ENCODE measurements at places on chromosomes 4 and X.

DNA sequence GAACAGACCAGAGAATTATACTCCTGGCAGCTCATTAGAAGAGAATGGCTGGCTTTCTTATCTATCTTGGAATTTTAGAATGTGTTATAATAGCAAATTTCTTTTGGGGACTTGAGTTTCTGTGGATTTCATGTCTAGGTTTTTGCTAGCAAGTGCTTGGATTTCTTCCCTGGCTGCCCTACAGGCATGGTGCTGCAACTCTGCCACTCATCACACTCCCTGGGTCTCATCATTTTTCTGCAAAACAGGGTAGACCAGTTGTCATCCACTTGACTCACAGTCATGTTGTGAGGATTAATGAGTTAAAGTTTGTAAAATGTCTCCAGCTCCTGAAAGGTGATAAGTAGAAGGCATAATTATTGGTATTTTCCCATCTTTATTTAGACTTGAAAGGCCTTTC, 60.7 kb upstream of the LCORL start:
- no peak for DNase-seq

- DNase-seq, result no peak
These were observed 19.4 kb downstream of the TAPT1 start for GRCh38 chr4:16206848-16207247.

DNA sequence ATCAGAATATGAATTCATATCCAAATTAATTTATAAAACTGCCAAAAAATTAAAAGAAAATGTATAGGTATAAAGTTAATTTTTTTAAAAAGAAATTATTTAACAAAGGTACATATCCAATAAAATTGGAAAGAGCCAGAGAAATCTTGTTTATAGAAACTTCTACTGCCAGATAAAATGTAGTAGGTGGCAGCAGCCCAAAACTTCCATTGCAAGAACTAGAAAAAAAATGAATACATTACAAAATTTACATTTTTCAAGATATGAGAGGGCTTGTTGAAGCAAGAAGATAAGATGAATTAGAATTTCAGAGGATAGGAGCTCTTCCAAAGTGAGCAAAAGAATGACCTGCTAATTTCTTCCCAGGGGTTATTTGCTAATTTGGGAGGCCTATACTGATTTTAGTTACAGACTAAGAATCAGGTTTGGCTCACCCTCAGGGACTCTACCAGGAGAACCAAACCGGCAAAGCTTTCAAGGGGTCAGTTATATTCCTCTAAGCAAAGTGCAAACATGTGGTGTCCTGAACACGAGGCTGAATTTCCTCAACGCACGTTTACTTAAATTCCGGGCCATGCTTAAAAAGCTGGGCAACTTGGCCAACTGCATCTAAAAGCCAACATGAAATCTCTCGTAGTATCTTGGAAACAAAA, 17.5 kb downstream of the ANKRD50 start:
- no peak for DNase-seq

GRCh38 chrX:103688946-103689345, 2.4 kb upstream of the MORF4L2 start:
- DNase-seq, result peak; percentile 30

GRCh38 chr4:32858971-32859370, 2138.8 kb downstream of the PCDH7 start:
- DNase-seq, result no peak

DNA sequence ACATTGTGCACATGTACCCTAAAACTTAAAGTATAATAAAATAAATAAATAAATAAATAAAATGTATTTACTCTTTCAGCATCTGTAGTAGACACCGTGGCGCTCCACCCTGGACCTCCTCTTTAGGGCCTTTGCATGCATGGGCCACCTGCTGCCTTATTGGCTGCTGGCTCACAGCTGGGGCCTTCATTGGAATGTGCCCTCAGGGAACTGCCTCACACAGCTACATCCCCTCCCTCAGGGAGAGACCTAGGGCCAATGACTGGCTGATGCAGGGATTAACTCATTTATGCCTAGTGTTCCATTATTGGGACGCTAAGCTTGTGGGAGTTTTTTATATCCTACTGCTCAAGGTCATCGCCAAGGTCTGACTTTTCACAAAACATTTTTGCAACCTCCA, 302.9 kb upstream of the FTHL17 start:
- DNase-seq, result no peak

DNA sequence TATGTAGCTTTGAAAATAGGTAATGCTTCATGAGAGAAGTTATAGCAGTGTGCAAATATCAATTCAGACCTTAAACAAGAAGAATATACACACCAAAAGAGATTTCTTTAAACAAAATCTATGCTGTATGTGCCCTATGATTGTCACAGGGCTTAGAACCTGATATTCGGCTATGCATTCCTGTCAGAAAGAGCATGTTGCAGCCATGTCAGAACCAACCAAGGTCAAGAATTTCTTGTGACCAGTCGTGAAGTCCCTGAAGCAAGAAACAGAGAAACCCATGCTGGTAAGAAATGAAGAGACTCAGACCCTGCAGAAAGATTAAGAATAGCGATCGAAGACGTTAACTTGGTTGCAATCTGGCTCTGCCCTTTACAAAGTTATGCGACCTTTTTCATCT, 210.3 kb upstream of the SPIN4 start:
- DNase-seq, result no peak

GRCh38 chrX:37488323-37488722, 83.1 kb upstream of the LANCL3 start:
- no peak for DNase-seq

DNA sequence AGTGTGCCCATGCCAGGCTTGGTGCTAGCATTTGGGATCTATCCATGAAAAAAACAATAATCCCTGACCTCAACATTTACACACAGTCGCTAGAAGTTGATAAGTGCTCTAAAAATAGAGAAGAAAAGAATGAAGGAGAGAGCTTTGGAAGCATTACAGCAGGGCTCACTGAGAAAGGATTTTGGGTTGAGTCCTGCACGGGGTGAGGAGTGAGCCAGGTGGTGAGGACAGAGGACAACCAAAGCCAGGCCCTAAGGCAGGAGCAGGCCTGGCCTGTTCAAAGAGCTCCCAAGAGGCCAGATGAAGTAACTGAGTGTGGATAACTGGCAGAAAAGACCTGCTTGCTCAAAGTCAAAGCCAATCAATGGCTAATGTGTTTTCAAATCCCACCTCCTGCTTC, 20.7 kb upstream of the PROM1 start:
- DNase-seq, result no peak

DNA sequence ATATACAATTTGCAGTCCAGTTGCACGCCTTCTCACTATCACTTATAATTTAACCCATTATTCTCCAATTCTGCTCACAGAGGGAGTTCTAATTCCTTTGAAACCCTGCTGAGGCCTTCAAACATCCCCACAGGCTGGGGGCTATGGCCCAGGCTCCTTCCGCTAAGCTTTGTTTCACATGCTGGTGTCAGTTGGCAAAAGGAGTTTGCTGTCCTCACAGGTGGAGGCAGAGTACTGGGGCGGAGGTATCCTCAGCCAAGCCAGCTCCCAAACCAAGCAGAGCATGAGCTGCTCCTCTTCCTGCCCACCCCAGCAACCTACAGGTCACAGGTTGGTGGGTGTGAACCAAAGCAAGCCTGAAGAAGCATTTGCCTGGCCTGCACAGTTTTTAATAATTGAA, 21.5 kb downstream of the BTC start:
- DNase-seq, result no peak

DNA sequence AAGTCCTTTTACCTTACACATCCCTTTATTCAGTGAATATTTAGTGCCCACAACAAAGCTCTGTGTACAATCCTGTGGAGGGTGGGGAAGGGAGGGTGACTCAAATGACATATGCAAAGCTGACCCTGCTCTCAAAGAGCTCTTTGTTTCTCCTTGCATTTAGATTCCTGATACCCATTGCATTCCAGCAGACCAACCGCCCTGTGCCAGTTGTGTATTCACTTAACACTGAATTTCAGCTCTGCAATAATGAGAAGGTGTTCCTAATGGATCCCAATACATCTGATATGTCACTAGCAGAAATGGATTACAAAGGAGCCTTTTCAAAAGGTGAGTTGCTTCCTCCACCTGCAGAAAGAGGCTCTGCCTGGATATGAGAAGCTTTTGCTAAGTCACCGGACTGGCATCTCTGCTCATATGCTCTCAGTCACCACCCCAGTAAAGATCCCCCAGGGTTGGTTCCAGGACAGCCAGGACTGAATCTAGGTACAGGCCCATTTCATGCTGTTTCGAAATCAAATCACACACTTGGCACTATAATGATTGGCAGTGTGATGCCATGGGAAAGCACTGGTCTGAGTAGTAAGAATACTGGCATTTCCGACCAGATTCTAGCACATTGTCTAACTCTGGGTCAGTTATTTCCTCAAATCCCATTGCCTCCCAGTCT, 17.1 kb upstream of the ANXA3 start:
- DNase-seq, result no peak

DNA sequence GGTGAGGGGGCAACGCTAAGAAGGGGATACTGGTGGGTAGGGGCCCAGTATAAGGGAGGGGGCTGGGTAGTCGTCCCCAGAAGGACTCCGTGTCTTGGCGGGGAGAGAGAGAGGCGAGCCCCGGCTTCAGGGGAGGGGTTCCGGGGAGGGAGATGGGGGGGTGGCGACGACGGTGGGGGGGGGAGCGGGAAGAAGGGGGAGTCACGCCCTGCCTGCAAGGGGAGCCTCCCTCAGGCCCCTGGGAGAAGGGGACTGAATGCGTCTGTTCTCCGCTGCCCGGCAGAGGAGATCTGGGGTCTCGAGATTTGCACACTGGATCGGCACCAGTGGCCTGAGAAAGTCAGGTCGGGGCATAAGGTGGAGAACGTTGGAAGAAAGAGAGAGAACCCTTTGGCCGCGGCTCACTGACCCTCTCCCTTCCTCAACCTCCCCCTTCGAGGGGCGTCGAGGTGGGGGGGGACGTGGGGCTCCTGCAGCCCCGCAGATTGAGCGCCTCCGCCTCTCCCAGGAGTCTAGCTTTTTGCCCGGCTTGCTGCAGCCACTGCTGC, 609 bp upstream of the BCORL1 start:
- DNase-seq, result no peak

DNA sequence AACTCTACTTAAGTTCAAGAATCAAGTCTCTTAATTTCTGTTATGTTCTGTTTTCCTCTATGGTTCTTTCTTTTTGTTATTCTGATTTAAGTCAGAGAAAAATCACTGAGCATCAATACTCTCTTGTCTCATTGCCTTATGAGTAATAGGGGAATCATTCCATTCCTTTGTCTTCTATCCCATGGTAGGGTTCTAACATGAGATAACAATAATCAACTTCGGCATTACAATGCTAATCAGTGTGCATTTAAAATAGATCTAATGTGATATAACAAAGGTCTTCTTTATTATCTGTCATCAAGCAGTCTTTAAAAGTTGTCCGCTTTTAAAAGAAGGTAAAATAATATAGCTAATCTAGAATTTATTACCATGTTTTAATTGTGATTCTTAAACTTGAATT, 446.9 kb downstream of the IL15 start:
- no peak for DNase-seq

GRCh38 chr4:37758226-37758625, 68.3 kb upstream of the PGM2 start:
- DNase-seq, result no peak

DNA sequence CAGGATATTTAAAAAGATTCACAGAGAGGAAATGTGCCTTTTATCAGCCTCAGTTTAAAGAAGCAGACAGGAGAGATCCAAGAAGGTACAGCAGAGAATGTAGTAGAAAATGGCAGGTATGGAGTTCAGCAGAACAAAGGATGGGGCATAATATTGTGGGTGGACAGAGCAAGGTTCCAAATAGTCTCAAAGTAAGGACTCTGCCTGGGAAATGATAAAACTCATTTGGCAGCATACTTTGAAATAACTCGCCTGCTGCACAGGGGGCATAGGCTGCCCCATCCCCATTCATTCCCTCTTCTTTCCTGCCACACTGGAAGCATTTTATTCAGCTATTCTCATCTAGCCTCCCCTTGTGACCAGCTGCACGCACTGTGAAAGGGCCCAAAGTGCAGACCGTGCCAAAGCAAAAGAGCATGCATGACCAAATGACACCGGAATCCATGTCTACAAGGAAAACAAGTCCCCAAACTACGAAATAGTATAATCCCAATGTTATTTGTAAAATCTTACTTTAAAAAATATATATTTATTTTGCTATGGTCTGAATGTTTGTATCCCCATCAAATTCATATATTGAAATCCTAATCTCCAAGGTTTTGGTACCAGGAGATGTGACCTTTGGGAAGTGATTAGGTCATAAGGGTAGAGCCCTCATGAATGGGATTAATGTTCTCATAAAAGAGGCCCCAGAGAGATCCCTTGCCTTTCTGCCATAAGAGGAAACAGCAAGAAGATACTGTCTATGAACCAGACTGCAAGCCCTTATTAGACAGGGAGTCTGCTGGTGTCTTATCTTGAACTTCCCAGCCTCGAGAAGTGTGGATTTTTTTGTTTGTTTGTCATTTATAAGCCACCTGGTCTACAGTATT, 77.4 kb upstream of the PRSS48 start:
- no peak for DNase-seq

DNA sequence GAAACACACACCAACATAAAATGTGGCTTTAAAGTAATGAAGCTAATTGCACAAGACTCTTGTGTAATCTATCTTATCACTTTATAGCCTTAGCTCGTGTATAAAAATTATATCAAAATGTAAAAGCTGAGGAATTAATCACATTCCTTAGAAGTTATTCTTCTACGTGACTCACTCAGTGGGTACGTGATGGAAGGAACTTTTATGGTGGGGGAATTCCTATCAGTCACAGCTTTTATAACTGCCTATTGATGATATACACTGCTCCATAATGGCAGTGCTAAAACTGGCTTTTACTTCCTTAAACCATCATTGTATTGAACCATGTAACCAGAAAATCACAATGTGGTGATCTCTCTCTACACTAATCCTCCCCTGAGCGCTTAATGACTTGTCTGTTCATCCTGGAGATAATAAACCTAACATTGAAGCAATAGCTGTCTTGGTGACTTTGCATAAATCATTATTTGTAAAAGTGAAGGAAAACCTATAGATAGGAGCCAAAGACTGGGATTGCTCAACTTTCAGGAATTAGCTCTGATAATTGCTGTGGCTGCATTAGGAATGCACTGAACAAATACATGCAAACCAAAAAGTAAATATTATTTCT, 276.7 kb downstream of the GBA3 start:
- no peak for DNase-seq

DNA sequence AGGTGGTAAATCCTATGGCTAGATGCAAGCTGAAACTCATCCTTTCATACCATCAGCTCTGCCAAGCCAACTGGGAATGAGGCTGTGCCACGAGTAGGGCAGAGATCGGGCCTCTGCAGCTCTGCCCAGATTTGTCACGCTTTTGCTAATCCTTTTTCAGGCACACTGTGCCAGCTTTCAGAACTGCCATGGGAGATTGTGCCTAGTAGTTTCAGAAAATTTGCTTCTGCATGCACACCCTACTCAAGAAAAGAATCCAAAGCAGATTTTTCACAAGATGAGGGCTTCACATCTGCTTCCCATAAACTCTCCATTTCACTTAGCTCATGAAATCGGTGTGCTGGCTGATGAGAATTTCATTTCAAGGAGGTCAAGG, 3.3 kb upstream of the ADH7 start:
- DNase-seq, result no peak

GRCh38 chr4:140648716-140649308, 80.1 kb upstream of the UCP1 start:
- no peak for DNase-seq

- DNase-seq, result no peak
These were observed 47.3 kb downstream of the SLAIN2 start for GRCh38 chr4:48388525-48389154.

- DNase-seq, result no peak
These were observed 176.4 kb downstream of the BMPR1B start for GRCh38 chr4:94934201-94934600.

GRCh38 chr4:94976371-94977011, 218.7 kb downstream of the BMPR1B start:
- no peak for DNase-seq

- no peak for DNase-seq
These were observed 2.3 kb upstream of the FOXP3 start for GRCh38 chrX:49266523-49267445.
